ENCODE measurements at places on chromosomes 16 and 17.

DNA sequence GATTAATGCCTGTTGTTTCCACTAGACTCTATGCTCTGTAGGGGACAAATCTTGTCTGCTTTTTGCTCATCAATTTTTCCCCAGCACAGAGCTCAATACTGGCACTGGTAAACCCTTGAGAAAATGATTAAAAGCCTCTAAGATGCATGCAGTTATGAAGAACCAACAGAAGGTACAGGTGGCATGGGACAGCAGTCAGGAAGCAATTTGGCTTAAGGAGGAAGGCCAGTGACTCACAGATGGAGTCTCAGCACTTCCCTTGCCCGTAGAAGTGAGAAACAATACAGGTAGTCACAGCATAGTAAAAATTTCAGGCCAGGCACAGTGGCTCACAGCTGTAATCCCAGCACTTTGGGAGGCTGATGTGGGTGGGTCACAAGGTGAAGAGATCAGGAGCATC lies 504.7 kb upstream of the RBFOX1 start:
- DNase-seq: no peak

GRCh38 chr16:88552166-88552565 lies 18.0 kb upstream of the ZC3H18 start:
- no peak for DNase-seq

DNA sequence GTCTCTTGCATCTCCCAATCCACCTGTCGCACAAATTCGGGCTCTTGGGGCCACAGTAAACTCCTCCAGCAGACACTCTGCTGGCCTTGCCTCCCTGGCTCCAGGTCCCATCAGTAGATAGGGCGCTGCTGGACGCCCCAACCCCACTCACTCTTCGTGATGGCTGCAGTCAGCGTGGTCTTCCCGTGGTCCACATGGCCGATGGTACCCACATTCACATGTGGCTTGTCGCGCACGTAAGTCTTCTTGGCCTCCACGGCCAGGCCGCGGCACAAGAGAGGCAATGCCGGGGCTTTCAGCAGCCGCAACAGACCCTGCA lies 428 bp downstream of the TUFM start:
- no peak for DNase-seq

- no peak for DNase-seq
Measured at GRCh38 chr17:40112191-40112711, 9.5 kb upstream of the MSL1 start.

DNA sequence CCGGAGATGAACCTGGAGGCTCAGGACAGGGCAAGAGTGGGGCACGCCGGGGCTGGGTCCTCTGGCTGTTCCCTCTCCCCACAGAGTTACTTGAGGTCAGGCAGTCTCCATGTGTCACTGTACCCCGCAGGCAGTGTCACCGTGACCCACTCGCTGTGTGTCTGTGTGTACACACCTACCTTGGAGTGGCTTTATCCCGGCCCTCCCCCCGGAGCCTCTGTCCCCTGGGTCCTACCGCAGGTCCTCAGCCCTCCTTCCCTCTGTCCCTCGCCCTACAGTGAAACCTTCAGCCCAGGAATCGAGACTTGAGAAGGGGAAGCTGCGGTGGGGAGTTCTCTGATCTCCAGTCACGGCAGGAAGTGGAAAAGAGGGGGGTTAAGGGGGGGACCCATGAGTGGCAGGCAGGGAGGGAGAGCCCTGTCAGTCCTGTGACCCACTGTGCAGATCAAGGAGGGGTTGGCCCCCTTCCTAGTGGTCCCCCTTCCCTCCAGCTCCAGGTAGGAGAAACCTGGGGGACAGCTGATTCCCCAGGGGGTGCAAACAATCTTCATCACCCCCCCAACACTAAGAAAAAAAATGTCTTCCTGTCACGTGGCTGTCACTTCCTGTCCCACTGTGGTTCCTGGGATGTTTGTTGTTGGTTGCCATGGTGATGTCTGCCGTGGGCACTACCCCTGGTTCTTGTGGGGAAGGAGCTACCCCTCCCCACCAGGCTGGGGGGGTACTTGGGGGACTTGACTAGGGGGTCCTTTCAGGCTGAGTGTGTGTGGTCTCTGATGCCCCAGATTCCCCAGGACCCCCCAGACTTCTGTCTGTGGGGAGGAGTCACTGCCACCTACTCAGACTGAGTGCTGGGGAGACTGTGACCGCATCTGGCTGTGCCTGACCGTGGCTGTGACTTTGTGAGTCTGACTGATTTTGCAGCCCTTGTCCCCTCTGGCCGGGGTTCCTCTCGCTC lies 13.7 kb downstream of the RARA start:
- peak; percentile 89 for DNase-seq

GRCh38 chr17:47934856-47935255 lies 6.5 kb upstream of the PNPO start:
- DNase-seq: peak; percentile 62

GRCh38 chr16:56558024-56558747 lies 6.7 kb upstream of the MT4 start:
- DNase-seq: peak; percentile 81

- DNase-seq: peak; percentile 31
Measured at GRCh38 chr16:69040144-69040909, 65.1 kb upstream of the HAS3 start.

GRCh38 chr17:41393294-41393693 lies 4.1 kb downstream of the KRT31 start:
- DNase-seq: no peak

- DNase-seq: peak; percentile 38
Measured at GRCh38 chr17:16941072-16942036, 30.6 kb downstream of the TNFRSF13B start.

DNA sequence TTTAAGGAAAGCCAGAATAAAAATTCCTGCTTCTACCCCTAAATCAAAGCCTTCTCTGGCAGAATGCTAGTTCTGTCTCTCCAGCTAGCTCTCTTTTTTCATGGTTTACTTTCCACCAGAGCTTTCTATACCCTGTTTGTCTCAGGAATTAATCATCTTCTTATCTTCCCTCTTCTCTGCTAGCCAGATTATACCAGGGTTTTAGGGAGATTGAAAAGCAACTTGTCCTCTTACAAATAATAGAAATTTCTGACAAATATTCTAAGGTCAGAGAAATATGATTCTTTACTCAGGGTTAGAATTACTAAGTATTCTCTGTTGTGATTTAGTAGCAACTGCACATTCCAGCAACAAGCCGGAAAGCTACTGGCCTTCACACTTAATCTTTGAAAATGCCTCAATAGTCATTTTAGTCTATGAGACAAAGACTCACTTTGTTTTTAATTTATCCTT lies 166.4 kb downstream of the TANC2 start:
- DNase-seq: no peak

- DNase-seq: peak; percentile 71
Measured at GRCh38 chr17:66514227-66514806, 211.9 kb downstream of the PRKCA start.

DNA sequence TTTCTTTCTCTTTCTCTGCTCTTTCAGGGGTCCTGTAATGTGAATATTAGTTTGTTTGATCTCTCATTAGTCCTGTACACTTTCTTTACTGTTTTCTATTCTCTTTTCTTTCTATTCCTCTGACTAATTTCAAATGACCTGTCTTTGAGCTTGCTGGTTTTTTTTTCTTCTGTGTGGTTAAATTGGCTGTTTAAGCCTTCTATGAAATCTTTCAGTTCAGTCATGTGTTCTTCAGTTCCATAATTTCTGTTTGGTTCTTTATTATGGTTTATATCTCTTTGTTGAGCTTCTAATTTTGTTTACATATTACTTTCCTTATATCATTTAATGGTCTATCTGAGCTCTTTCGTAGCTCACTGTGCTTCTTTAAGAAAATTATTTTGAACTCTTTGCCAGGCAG lies 31.3 kb upstream of the NKD1 start:
- DNase-seq: no peak

GRCh38 chr16:1372292-1372950 lies 20.7 kb downstream of the GNPTG start:
- DNase-seq: no peak

All from fibroblast of skin of right biceps (primary cell).